ENCODE measurements at places on chromosomes 1 and 21.

DNA sequence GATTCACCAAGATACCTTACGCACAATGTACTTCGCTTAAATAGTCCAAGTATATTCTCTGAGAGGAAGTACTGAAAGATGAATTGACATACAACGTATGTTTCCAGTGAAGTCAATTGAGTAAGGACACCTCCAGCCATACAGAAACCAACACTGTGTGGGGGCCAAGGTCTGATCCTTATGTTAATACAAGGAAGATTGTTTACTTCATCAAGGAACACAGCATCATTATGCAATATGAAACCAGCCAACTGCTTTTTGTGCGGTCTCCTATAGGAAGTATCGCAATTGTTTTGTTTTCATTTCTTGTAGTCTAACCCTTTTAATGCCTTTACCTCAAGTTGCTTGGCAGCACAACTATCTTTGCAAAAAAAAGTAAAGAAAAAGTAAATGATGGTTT, 28.2 kb upstream of the TEKT2 start:
- no peak for DNase-seq

GRCh38 chr21:43740497-43741156, 21.7 kb downstream of the PDXK start:
- DNase-seq = peak; percentile 42

- no peak for DNase-seq
Measured at GRCh38 chr1:209672705-209673630, 2.2 kb upstream of the G0S2 start.

DNA sequence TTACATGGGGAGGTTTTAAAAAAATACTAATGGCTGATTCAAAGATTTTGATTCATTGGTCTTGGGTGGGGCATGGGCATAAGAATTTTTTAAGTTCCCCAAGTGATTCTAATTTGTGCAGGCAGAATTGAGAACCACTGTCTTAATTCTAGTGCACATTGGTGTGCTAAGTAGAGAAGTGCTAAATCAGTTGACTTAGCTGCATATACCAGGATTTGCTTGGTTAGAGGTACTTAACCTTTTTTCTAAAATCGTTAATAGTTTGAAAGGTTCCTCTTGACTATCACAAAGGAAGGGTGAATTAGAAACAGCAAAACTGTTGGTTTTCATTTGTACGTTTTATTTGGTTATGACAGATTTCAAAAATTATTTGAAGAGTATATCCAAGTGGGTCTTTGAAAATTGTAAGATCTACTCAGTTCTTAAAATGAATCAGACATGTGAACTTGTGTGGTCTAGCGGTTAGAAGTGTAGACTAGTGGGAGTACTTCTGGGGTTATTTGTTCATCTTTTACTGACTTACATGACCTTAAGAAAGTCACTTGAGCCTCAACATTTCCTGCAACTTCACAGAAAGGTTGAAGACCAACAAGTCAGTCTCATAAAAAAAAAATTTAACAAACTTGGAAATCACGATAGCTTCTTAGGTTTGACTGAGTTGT, 66.7 kb downstream of the RPAP2 start:
- no peak for DNase-seq

DNA sequence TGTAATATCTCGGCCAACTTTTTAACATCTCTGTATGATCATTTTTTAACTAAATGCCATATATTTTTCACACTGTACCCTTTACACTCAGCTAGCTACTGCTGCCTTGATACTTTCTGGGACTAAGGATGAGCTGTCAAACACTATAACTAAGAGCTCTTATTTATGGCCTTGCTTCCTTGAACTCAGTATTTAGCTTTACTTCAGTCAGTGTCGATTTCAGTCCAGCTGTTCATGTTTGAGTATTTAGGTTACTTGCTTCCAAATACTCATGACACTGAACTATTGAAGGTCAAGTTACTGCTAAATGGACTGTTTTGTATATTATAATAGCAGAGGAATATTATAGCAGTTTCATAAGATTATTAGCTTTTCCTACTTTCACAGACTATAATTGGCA, 25.9 kb upstream of the USP25 start:
- DNase-seq = no peak

GRCh38 chr1:19140465-19140864, 69.6 kb downstream of the UBR4 start:
- DNase-seq = no peak

GRCh38 chr1:241998412-241998921, 431 bp downstream of the MAP1LC3C start:
- peak; percentile 46 for DNase-seq

DNA sequence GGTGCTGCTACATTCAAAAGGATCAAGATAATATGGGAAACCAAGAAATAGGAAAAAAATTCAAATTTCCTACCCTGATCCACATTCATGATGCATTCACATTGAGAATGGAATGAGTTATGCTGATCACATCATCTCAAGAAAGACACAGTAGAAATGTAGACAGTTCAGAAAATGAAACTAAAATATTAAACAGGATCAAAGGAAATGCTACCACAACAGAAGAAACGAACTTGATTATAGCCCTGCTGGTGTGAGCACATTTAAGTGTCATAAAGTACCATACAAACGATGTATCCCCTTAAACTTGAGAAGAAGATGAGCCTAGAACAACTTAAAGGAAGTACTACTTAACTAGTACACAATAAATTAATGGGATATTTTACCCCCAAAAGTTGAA, 21.3 kb downstream of the SYDE2 start:
- no peak for DNase-seq

GRCh38 chr1:231767471-231767870, 140.9 kb downstream of the DISC1 start:
- DNase-seq = no peak

DNA sequence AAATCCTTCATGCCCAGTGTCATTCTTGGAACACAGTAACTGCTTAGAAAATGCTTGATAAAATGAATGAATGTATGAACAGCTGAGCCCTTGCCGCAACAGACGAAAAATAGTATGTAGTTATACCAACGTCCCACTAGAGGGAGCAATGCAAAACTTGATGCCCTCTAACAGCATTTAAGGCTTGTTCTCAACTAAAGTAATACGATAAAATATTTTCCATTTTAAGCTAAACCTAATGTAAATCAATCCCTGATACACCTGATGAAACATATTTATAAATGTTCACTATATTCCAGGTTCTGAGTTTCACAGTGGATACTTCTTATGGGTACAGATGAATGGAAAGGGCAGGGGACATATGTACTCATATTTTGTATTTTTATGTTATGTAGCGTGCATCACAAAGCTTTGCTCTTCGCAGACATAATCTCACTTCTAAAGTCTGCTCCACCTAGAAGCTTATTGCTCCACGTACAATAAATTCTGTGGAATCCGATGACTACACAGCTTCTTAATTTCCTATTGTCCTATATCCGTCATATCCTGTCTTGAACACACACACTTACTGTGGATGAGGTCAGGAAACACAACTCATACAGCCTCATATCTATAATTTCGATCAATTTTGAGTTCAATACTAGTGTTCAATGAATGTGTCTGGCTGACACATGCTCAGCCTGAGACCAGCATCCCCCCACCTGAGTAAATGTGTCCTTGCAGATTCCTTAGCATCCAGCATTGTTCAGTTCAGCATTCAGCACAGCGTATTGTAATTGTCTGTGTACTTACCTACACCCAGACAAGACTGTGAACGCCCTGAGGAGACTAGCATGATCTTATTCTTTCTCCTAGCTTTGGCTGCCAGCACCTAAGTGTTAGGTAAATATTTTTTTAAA, 4.4 kb upstream of the UTP25 start:
- peak; percentile 79 for DNase-seq

- DNase-seq = no peak
Measured at GRCh38 chr1:88141499-88142074, 542.5 kb upstream of the PKN2 start.

GRCh38 chr1:180778782-180779398, 133.8 kb upstream of the KIAA1614 start:
- peak; percentile 21 for DNase-seq

DNA sequence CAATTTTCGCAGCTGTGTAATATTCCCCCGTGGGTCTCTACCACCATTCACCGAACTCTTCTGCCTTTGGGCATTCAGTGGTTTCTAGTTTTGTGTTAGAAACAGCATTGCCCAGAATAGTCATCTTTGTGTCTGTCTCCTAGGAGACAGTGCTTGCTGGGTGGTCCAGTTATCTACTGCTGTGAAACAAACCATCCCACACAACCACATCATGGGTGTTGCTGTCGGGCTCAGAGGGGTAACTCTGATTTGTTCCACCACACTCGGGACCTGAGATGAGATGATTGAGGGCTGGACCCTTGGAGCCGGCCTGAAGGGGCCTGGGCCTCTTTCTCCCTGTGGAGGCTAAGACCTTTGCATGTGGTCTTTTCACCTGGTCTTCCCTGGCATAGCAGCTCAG, 427.2 kb upstream of the VAMP3 start:
- DNase-seq = no peak

DNA sequence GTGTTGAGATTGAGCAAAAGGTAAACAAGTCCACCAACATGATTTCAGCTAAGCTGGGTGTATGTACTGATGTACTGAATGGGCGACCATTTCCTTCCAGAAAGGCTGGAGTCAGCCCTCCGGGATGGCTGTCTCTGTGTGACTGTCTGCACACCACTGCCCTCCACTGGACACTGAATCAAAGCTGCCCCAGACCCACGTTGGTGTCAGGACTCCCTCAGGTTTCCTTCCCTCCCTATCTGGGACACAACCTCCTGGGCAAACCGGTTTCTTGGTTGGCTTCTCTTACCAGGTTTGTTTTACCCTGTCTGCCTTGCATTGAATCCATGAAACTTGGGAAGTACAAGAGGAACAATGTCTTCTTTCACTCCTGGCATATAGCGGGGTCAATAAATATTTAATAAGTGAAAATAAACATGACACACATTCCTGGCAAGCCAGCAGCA, 5.3 kb upstream of the SRP9 start:
- peak; percentile 92 for DNase-seq

GRCh38 chr1:180026556-180026955, 71.9 kb downstream of the CEP350 start:
- DNase-seq = no peak

- DNase-seq = no peak
Measured at GRCh38 chr1:22101199-22101598, 41.7 kb downstream of the WNT4 start.

DNA sequence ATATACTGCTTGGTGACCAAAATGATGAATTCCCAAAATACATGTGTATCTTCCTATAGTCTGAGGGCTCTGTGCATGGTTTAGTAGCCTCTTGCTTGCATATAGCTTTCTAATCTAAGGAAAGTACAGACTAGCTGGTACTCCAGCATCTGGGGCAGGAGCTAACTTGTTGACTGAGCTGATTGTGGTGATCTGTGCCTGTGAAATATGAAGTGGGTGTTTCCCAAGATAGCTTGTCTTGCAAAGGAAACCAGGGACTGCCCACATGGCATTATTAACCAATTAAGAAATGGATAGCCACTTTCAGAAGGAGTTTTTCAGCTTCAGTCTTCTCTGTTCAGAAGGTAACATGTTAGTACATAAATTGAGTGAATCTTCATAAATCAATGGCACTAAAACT, 219.8 kb downstream of the NEGR1 start:
- DNase-seq = peak; percentile 13

- DNase-seq = peak; percentile 96
Measured at GRCh38 chr1:81208441-81208840, 592.3 kb upstream of the ADGRL2 start.

GRCh38 chr1:85366391-85367170, 90.1 kb upstream of the BCL10 start:
- peak; percentile 93 for DNase-seq

- no peak for DNase-seq
Measured at GRCh38 chr1:89260566-89261255, 11.9 kb downstream of the GBP5 start.

DNA sequence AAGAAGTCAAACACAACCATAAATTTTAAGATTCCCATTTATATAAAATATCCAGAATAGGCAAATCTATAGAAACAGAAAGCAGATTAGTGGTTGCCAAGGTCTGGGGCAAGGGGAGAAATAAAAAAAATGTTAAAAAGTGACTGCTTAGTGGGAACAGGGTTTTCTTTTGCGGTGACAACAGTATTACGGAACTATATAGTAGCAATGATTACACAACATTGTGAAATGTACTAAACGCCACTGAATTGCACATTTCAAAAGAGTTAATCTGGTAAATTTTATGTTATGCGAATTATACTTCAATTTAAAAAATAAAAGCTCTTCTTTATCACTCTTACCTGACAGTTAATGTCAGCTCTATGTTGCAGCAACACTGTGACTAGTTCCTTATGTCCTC, 105.2 kb downstream of the ACBD6 start:
- no peak for DNase-seq

DNA sequence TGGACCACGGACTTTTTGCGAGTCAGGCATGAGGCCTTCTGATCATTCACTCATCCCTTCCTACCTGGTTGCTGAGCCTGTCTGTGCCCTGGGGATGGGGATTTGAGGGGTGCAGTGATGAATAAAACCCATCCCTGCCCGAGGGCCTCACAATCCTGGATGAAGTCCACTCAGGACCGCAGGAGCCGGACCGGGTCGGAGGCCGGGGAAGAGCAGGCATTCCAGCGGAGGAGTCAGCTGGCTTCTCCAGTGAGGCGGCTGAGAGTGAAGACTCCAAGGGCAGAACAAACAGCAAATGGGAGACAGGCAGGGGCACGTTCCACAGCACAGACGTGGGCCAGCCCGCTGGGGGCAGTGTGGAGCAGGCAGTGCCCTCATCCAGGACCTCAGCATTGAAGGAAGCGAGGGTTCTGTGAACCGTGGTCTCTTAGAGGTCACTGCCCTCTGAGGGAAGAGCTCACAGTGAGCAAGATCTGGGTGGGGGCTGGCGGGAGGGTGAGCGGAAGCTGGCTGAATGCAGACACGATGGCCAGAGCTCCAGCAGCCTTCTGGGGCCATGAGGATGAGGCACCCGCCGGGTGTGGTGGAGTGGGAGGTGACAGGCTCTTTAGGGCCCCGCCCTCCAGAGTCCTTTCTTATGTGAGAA, 10.9 kb upstream of the LRRC3 start:
- no peak for DNase-seq

DNA sequence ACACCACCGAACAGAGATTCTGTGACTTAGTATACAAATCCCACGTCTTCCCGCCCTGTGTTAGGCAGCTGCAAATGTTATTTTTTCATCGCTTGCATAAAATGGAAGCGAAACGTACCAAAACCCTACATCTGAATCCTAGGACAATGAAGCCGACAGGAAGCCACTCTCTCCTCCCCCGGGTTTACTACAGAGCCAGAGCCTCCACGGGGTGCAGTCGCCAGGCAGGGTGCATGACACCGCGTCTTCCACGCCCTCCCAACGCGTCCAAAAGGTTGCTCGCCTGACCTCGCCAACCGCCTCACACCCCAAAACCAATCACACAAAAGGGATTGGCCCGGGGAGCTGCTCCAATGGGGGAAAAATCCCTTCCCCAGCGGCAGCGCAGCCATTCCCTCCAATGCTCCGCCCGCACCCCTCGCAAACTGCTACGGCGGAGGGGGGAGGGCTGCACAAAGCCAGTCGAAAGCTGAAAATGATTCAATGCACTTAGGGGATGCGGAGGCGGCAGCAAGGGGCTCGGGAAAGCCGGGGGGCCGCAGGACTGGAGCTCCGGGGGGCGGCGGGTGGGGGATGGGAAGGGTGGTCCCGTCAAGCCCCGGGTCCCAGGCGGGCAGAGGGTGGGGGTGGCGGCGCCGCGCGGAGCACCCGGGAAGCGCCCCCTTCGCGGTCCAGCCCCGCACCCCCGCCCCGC, 701 bp downstream of the CEP170 start:
- DNase-seq = peak; percentile 68
